ENCODE measurements at places on chromosomes 2 and 18.

- DNase-seq = no peak
Observed at GRCh38 chr2:226884166-226884565, 48.3 kb downstream of the RHBDD1 start.

DNA sequence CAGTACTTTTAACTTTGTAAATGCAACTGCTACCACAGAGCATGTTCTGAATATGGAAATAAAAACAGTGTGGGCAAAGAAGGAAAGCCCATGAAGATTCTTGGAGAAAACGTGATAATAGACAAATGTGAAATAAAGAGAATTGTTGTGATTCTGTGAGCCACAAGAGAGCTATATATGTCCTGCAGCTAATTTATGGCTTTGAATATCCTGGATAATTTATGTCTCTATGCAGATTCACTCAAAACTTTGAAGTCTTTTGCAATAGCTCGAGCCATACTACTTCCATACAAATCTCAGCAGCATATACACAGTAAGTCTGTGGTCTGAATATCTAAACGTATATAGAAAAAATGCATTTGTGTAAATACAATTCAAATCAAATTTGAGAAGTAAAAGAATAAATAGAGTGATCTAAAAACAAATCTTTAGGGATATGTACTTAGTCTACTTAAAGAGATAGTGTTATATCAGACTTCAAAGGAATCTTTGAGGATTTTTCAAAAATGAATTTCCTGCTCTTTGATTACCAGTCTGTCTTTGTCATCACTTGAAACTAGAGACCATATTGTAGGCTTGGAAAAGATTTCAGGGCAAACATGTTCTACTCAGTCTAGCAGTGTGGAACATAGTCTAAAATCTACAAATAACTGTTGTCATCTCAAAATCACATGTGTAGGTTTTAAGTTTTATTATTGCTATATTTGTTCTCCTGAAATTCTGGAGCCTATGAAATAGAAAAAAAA lies 107.1 kb downstream of the CSRNP3 start:
- no peak for DNase-seq

GRCh38 chr2:240704651-240705050 lies 13.0 kb downstream of the AQP12A start:
- DNase-seq = no peak

GRCh38 chr2:203936949-203937348 lies 386 bp downstream of the ICOS start:
- DNase-seq = no peak

DNA sequence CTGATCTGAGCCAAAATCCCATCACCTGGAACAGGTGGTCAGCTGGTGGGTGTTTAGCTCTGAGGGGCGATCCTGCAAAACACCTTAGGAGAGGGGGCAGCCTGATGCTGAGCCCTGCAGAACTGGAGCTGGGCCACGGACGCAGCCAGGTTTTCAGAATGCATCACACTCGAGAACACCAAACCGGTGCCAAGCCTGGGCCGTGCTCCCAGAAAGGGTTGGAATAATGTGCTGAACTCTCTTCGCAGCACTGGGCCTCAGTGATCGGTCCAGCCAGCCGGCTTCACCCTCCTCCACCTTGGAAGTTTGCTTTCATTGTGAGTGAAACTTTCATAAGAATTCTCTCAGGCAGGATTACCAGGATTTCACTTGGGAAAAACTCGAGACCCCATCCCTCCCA lies 56.5 kb upstream of the TTC39C start:
- no peak for DNase-seq

DNA sequence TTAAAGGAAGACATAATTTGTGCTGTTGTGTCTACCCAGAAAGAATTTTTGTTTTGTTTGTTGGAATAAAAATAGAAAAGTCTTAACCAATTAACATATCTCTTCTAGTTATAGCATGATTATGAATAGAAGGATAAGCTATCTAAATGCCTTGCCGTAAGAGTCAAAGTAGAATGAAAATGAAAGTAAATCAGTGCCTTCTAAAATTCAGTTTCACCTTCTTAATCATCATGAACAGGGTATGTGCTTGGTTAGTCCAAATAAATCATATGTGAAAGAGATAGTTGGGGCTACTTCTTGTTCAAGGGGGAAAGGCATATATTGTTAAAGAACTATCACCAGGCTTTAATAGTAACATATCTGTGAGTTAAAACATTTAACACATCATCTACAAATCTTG lies 91.5 kb downstream of the GULP1 start:
- no peak for DNase-seq

DNA sequence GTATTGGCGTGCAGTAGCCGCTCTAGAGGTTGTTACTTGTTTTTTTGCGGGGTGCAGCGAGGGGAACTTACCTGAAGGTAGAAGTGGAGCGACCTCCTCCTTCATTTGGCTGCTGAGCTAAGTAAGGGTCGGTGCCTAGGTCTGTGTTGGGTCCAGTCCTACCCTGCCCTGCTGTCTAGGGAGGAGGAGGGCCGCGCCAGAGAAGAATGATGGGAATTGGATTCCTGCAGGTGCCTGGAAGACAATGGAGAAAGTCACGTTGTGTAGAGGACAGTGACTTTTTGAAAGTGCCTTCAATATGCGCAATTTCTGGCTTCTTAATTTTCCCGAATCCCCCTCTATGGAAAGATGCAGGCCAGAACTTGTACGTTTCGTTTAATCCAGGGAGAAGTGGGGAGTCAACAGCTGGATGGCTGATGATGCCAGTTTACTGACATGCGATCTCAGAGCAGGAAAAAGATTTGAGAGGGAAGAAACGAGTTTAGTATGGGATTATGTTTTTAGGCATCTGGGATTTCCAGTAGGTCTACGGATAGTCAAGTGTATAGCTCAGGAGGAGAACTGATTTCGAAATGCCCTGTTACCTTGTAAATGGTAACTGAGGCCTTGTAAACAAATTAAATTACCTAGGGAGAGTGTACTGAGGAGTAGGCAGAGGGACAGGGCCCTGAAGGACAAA lies 653 bp downstream of the MRPS9 start:
- no peak for DNase-seq

DNA sequence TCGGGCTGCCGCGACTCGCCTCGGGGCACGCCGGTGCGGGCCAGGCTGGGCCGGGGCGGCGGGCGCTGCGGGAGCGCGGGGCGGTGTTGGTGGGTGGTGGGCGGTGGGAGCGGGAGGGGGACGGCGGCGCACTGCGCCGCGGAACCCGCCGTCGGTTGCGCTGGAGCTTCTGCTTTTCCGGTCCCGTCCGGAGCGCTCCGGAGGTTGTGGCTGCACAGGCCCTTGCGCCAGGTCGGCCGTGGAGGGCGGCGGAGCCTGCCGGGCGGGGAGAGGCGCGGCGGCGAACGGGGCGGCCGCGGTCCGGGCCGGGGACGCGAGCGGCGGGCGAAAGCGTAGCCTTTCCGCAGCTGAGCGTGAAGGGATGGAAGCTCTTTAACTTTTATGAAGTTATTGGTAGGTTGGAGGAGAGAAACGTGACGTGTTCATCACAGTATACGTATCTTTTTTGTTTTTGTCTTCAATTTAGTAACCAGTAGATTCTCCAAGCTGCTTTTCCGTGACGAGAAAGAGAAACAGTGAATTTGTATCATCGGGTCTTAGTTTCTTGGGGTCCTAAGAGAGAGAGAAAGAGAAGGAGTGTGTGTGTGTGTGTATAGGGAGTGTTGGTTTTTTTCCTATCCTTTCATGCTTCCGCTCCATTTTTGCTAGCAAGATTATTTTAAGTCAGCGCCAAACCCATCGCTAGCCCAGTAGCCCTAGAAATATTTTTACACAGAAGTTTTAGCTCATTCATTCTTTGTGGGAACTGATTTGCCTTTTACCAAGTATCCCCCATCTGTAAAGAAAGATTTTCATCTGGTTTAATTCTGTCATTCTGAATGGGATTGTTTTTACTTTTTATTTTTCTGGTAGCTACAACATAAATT lies 535 bp downstream of the ATG4B start:
- no peak for DNase-seq

DNA sequence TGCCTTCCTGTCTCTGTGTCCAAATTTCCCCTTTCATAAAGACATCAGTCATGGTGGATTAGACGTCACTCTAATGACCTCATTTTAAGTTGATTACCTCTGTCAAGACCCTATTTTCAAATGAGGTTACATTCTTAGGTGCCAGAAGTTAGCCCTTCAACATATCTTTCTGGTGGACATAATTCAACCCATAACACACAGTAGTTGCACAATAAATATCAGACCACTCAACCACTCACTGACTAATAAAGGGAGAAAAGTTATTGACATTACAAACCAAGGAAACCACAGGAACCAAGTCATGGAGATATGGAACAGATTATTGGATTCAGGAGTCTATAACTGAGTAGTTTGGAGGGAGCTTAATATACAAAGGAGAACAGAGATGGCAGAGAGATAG lies 377.4 kb upstream of the ACVR2A start:
- no peak for DNase-seq

GRCh38 chr2:144409241-144409640 lies 110.7 kb downstream of the ZEB2 start:
- no peak for DNase-seq

- DNase-seq = no peak
Observed at GRCh38 chr2:210503001-210503623, 26.6 kb upstream of the LANCL1 start.

DNA sequence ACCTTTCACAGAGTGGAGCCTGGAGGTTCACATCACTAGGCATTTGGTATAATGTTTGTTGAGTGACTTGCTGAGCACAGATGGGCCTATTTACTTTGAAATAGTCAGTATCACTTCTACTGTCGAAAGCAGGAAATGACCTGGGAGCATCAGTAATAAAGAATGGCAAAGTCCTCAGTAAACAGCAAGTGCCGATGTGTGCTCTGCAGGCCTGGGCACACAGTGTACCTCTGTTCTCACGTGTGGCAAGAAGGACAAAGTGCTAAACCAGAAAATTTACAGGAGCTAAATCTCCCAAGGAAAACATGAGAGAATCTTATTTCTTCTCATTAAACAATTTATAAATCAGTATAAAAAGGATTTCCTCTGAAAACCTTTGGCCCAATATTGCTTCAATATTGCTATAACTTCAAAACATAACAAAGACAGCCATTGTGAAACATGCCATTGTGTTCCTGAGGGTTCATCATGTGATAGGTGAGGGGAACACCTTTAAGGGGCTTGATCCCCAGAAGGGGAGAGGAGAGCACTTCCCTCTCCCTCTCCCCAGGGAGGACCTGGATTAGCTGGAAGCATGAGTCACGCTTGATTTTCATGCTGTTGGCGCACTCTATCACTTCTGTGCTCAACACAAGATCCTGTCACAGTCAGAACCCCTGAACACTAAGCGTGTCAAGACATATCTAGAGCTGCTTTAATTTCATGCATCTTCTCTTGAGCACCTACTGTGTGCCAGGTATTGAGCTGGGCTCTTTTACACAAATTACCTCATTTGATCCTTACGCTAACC lies 131.5 kb upstream of the SMAD2 start:
- no peak for DNase-seq

- no peak for DNase-seq
Observed at GRCh38 chr2:29509878-29510277, 394.7 kb downstream of the CLIP4 start.

DNA sequence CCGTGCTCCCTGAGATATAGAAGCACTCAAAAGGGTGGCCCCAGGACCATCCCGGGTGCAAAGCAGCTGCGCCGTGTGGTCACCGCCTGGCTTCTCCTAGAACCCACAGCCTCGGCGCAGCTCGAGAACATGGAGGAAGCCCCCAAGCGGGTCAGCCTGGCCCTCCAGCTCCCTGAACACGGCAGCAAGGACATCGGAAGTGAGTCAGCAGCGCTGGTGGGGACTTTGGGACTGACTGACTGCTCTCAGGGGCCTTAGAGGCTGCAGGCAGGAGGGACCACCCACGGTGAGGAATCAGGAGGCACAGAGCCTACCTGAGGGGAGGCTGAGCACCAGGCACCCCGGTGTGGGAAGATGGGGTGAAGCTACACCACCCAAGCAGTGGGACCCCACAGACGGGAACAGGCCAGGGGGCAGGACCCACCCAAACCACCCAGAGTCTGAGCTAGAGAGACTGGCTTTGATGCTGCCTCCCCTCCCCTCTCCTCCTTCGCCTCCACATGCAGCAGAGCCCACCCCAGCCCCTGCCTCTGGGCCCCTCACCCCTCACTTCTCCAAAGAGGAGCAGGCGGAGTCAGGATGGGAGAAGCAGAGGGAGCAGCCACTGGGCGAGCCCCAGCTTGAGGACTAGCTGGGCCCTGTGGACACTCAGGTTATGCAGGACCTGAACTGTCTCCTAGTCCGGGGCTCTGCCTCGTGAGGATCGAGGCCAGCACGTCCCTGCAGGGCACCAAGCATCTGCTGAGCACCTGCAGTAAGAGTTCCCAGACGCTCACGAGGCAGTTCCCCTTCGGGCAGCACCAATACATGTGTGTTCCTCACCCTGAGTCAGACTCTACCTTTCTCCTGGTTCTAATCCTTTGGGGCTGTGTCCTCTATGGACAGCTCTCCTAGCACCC lies 28.7 kb downstream of the MTERF4 start:
- DNase-seq = no peak

- DNase-seq = no peak
Observed at GRCh38 chr2:118865106-118865505, 17.7 kb upstream of the EN1 start.

- DNase-seq = no peak
Observed at GRCh38 chr18:13316063-13316462, 97.5 kb downstream of the LDLRAD4 start.

GRCh38 chr18:46688853-46689525 lies 32.0 kb upstream of the LOXHD1 start:
- no peak for DNase-seq

- DNase-seq = no peak
Observed at GRCh38 chr2:31475692-31476091, 61.1 kb upstream of the XDH start.

- DNase-seq = no peak
Observed at GRCh38 chr2:23454501-23455120, 69.6 kb downstream of the KLHL29 start.

DNA sequence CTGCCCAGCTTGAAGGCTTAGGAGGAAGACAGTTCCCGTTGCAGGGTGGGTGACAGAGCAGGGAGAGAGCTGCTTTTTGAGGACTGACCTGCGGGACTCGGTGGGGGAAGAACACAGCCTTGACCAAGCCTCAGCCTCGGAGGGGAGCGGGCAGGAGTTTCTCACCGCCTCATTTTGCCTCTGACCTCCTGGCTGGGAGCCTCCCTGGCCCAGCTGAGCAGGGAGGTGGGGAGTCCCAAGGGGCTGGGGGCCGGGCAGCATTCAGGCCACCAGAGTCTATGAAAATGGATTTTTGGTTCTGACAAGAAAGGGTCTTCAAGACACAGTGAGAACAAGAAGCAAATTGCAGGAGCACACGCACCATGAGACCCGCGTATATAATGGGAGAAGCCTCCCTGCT lies 51.3 kb upstream of the SMAD7 start:
- DNase-seq = no peak

GRCh38 chr2:85353876-85354285 lies 447 bp downstream of the RETSAT start:
- no peak for DNase-seq

GRCh38 chr2:134576478-134576877 lies 142.3 kb downstream of the TMEM163 start:
- no peak for DNase-seq

DNA sequence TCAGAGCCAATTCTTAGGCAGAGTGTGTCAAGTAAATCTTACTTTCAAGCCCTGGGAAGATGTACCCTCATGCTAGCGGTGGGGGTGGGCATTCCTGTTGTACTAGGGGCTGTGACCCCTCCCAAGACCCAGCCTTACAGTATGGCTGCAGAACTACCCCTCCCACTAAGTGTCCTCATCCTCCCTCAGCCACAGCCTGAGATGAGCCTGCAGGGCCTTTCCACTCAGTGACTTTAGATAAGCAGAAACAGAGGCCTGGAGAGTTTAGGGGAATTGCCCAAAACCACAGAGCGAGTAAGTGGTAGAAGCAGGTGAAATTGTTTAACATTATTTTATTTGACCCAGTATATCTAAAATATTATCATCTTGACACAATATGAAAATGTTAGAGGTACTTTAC lies 36.6 kb downstream of the TTC32 start:
- no peak for DNase-seq

- no peak for DNase-seq
Observed at GRCh38 chr2:156982615-156983014, 274.9 kb upstream of the GALNT5 start.
